Cardiac muscle cell (in vitro differentiated cells and primary cell): ENCODE measurements at places on chromosomes 6 and 20. TPM values are rescaled to one million over a fixed set of nuclear protein-coding genes. Genes with fewer than 3 reads are reported as not detected.

Gene NNAT
- polyA plus RNA-seq, result 1.1 and 5.2 TPM in 2 replicates

Gene PPIL1
- polyA plus RNA-seq, result 76.5 and 133 TPM in 2 replicates

Gene ADGB
- not detected in 2 replicates for polyA plus RNA-seq

Gene MMP24
- 3.4 and 5.9 TPM in 2 replicates for polyA plus RNA-seq

Gene TRIM10
- polyA plus RNA-seq, result not detected in 2 replicates

Gene ANGPT4
- polyA plus RNA-seq, result 0.15 TPM in 1 of 2 replicates, not detected in the other

Gene SEL1L2
- not detected in 2 replicates for polyA plus RNA-seq

Gene ZNF335
- 13.5 and 26.7 TPM in 2 replicates for polyA plus RNA-seq

Gene MUC21
- not detected in 2 replicates for polyA plus RNA-seq

Gene DNMT3B
- 10.2 and 14.8 TPM in 2 replicates for polyA plus RNA-seq

Gene ANKEF1
- 4.3 and 8.9 TPM in 2 replicates for polyA plus RNA-seq

Gene NMBR
- not detected in 2 replicates for polyA plus RNA-seq

Gene HDGFL1
- polyA plus RNA-seq, result not detected in 2 replicates

Gene GJA10
- polyA plus RNA-seq, result not detected in 2 replicates

Gene MDFI
- 27.5 and 27.9 TPM in 2 replicates for polyA plus RNA-seq

Gene BPI
- not detected in 2 replicates for polyA plus RNA-seq

Gene XKR7
- polyA plus RNA-seq, result 0.02 TPM in 1 of 2 replicates, not detected in the other

Gene MEI4
- 0.15 and 0.64 TPM in 2 replicates for polyA plus RNA-seq

Gene GABRR1
- polyA plus RNA-seq, result not detected in 2 replicates

Gene COX7A2
- polyA plus RNA-seq, result 984 and 1,135 TPM in 2 replicates

Gene TMEM74B
- 10.9 and 12.3 TPM in 2 replicates for polyA plus RNA-seq

Gene SLC25A27
- polyA plus RNA-seq, result 20.0 and 31.8 TPM in 2 replicates

Gene BMP6
- polyA plus RNA-seq, result not detected in 2 replicates

Gene ADGRF4
- polyA plus RNA-seq, result not detected in 2 replicates

Gene PRL
- not detected in 2 replicates for polyA plus RNA-seq

Gene KIAA0408
- polyA plus RNA-seq, result 0.95 and 2.0 TPM in 2 replicates

Gene SLC2A10
- polyA plus RNA-seq, result 7.8 and 9.9 TPM in 2 replicates

Gene SLC22A16
- not detected in 2 replicates for polyA plus RNA-seq

Gene PCMTD2
- 50.4 and 51.0 TPM in 2 replicates for polyA plus RNA-seq

Gene SLC13A3
- polyA plus RNA-seq, result 2.1 and 3.5 TPM in 2 replicates

Gene CRISP3
- polyA plus RNA-seq, result not detected in 2 replicates

Gene MEP1A
- not detected in 2 replicates for polyA plus RNA-seq

Gene NKX2-2
- polyA plus RNA-seq, result not detected in 2 replicates

Gene PNPLA1
- polyA plus RNA-seq, result not detected in 2 replicates

Gene QKI
- 148 and 289 TPM in 2 replicates for polyA plus RNA-seq
